ENCODE measurements at places on chromosomes 1 and 21.

GRCh38 chr1:155320252-155320651 lies 442 bp upstream of the RUSC1 start:
- no peak for DNase-seq

GRCh38 chr21:43598416-43599120 lies 60.7 kb downstream of the HSF2BP start:
- DNase-seq, result no peak

- no peak for DNase-seq
Measured at GRCh38 chr1:66445492-66446181, 88.3 kb upstream of the SGIP1 start.

DNA sequence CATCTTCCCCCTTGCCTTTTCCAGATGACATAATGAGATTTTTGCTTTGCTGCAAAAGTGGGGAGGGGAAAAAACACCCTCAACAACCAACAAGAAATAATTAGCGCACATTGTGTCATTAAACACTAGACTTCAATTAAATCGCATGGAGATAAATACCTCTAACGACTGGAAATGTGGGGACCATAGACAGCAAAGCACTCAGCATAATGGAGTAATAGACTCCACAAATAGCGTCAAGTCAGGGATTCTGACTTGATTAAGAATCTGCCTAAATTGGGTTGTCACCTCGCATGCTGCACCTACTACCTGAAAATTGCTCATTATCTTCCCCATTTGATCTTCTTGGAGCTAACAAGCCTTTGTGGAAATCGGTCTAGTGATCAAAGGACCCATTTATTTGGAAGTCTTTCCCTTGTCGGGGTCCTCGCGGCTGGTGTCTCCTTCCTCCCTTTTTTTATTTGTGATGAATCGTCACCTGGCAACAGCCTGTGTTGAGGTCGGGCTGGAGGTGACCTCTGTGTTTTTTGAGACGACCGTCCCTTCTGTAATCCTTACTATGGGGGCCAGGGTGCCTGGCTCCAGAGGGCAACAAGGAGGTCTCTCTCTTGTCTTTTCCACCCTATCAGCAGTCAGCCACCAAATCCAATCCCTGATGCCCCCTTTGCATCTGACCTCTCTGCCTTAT lies 75.3 kb upstream of the IGSF21 start:
- DNase-seq, result no peak

- DNase-seq, result peak; percentile 9
Measured at GRCh38 chr1:206802401-206802800, 30.1 kb upstream of the IL10 start.

DNA sequence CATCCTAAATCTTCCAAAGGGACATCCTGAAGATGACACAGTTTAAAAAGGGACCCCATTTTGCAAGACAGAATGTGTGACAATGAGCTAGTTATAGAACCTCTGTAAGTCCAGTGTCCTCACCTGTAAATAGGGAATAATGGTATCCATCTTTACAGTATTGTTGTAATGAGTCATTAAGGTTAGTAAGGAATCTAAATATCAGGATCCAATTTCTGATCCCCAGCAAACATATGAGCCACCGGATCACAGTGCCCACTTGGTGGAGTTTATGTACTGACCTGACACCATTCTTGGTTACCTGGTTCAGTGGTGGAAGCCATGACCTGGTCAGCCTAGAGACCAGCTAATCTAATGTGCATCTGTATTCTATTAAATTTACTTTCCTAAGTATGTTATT lies 47.9 kb upstream of the TSPAN2 start:
- no peak for DNase-seq

- DNase-seq, result no peak
Measured at GRCh38 chr21:46465651-46466050, 7.0 kb downstream of the DIP2A start.

- DNase-seq, result no peak
Measured at GRCh38 chr1:173297798-173298391, 90.8 kb upstream of the TNFSF4 start.

- no peak for DNase-seq
Measured at GRCh38 chr1:221698579-221699349, 43.1 kb downstream of the DUSP10 start.

- DNase-seq, result no peak
Measured at GRCh38 chr1:114235960-114236359, 82.3 kb upstream of the SYT6 start.

DNA sequence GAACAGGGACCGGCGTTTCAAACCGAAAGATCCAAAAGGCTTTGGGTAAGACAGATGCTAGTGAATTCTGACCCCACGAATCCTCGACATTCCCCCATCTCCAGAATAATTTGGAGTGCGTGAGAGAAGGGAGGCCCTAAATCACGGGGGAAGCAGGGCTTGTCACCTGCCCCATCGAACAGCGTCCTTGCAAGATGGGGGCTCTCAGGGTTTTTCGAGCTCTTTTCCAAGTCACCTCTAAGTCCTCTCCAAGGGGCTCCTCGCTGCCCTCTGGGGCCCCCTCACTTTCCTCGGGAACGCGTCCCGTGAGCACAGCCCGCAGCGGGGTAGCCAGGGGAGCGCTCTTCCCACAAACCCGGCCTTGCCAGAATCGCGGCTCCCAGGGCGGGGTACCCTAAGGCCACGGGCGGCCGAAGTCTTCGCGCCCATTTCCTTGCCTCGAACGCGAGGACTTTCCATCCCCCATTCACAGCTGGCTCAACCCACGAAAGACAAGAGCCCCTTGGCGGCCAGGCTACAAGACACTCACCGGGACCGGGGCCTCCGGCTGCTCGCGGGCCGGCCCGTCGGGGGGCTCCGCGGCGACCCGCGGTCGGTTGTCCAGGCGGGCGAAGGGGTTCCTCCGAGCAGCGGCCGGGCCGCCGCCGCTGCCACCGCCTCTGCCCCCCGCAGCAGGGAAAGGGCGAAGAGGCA lies 546 bp downstream of the DONSON start:
- peak; percentile 52 for DNase-seq

DNA sequence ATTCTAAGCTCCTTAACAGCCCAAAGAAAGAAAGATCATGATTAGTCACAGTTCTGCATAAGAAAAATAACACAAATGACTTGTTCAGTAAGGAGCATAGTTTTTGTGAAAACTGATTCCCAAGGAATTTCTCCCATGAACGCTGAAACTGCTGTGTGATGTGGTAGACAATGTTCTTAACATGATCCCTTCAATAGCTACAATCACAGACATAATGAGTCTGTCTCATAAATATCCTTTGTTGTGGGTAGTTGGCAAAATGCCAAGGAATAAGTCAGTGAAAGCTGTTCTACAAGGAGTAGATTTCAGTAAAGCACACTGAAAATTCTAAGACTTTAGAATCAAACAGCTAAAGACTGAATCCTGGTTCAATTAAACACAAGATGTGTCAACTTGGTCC lies 404.8 kb downstream of the HLX start:
- DNase-seq, result peak; percentile 12

GRCh38 chr1:189463166-189463565 lies 1014.5 kb downstream of the BRINP3 start:
- DNase-seq, result no peak

GRCh38 chr21:24824209-24824608 lies 783.1 kb downstream of the MRPL39 start:
- no peak for DNase-seq

- no peak for DNase-seq
Measured at GRCh38 chr1:61087571-61087970, 5.2 kb downstream of the NFIA start.

DNA sequence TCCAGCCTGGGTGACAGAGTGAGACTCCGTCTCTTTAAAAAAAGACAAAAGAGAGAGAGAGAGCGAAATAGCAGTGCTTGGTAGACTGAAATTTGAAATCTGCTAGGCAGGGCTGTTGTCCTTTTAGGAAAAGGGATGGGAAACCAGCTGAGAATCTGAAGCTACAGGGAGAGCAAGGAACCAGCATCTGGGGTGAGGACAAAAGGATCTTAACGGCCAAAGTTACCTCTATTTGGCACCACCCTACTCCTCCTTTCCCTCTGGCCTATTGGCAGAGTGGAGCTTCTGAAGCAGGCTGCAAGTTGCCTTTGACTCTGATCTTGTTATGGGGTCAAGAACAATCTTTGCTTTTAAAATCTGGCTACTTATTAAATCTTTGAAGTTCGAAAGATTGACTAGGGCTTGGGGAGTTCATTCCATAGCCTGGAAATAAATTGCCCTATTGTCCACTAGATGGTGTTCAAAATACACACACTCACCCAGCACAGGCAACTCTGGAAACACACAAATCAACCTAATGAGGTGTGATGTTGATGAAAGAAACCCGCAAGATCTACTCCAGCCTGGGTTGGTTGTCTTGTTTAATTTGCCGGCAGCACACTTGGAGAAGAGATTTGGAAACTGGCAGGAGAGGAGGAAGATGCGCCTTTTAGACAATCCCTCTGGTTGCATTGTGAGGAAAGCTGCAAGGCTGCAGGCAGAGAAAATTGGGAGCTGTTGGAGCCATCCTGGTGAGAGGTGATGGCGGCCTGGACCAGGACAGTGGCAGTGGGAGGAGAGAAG lies 16.5 kb upstream of the PARP1 start:
- DNase-seq, result peak; percentile 52

DNA sequence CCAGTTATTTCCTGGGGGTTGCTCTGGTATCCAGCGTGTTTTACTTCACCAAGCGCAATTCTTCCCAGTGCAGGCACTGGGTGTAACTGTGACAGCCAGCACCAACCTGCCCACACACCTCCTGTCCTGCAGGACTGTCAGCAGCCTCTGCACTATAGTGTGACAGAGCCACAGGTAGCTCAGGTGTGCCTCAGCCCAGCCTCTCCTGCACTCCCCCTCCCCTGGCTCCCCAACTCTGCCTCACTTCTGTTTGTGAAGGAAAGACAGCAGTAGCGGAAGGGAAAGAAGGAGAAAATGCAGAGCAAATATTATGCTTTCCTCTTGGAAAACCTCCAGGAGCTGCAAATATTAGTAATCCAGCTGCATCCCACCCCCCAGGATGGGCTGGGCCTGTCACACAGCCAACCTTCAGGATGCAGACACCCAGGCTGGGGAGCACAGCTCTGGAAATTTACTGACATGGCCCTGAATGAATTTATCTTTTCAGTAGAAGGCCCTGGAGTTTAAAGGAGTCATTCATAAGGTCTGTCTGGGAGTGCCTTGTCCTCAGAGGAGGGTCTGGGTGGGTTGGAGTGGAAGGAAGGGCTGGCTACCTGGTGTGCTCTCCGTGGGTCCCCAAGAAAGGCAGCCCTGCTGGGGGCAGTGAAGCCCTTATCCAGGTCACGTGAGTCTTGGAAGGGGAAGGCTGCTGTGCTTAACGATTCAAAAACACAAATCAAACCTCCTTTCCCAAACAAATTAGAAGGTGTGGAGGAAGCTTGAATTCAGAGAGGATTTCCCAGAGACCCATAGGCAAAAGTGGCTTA lies 20.9 kb downstream of the CAPN2 start:
- no peak for DNase-seq

DNA sequence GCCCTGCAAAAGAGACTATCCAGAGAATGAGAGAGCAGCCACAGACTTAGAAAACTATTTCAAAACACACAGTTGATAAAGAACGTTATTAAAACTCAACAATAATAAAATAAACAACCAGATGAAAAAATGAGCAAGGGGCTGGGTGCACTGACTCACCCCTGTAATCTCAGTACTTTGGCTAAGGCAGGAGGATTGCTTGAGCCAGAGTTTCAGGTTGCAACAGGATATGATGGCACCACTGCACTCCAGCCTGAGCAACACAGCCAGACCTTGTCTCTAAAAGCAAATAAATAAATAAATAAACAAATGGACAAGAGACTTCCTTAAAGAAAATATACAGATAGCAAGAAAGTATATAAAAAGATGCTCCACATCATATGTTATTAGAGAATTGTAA lies 144.6 kb downstream of the LRRIQ3 start:
- DNase-seq, result no peak

GRCh38 chr1:59761443-59761842 lies 53.3 kb upstream of the HOOK1 start:
- no peak for DNase-seq

DNA sequence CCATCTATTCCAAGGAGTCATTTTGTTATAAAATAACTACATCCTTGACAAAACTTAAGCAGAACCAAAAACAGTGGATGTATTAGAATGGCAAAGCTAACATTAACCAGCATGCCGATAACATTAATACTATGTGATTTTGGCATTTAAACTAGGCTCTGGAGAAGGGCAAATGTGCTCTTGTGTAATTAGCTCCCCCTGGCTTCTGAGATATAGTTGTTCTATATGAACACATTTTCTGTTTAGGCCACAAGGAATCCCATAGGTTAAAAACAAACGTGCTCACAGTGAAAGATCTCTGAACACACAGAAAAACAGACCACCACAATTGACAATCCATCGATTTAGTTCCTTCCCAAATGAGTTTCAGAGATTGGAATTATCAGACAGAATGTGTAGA lies 57.4 kb upstream of the TARS2 start:
- peak; percentile 43 for DNase-seq

- DNase-seq, result no peak
Measured at GRCh38 chr1:25926731-25927496, 20.7 kb upstream of the STMN1 start.

- DNase-seq, result no peak
Measured at GRCh38 chr1:153833171-153833570, 58.0 kb downstream of the SLC27A3 start.

DNA sequence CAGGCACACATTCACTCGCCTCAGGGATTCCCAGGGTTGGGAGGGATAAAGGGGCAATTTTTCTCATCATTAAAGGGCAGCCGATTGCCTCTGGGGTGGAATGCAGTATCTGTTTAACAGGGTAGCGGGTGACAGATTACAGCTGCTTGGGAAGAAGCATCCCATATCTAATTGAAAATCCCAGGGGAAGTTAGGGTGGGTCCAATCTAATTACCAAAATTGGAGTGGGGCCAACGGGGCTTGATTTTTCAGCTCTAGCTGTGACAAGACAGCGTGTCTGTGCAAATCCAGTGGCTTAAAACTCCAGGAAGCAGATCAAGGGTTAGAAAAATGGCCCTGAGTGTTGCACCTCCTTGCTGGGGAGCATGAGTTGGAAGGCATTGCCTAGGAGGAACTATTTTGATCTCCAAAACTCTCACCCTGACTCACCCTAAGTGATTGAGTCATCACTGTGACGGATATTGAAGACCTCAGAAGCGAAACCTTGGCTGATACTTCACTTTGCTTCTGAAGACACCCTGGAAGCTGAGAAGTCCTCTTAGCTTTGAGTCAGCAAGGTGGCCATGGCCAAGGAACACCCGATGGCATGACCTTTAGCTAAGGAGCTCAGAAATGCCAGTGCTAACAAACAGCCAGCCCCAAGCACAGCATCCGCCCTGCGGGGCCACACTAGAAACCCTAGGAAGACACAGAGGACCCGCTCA lies 46.0 kb downstream of the GRHL3 start:
- peak; percentile 90 for DNase-seq

- DNase-seq, result no peak
Measured at GRCh38 chr1:78606274-78606673, 14.0 kb upstream of the IFI44L start.

GRCh38 chr1:25641931-25642573 lies 25.5 kb downstream of the MAN1C1 start:
- DNase-seq, result no peak
